Mesenteric fat pad (tissue), 1 donor: ENCODE measurements at places on chromosomes 2 and 18. TPM values are rescaled to one million over a fixed set of nuclear protein-coding genes. Genes with fewer than 3 reads are reported as not detected.

GRCh38 chr18:68699043-68699442, 15.9 kb downstream of the TMX3 start:
- no peak for DNase-seq

DNA sequence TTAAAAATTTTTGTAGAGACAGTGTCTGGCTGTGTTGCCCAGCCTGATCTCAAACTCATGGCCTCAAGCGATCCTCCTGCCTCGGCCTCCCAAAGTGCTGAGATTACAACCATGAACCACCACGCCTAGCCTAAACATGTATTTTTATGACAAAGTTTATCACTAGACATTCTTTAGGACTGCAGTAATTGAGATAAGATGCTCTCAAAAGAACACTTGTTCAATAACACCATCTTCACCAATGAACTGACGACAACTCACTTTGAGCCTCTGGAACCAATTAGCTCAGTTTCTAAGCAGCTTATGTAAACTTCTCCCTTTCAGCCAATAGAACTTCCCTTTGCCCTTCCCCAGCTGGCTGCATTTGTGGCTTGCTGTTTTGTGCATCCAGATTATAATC, 15.3 kb upstream of the PPP4R1 start:
- DNase-seq, result no peak

GRCh38 chr18:59353079-59353680, 5.9 kb downstream of the LMAN1 start:
- DNase-seq, result no peak

DNA sequence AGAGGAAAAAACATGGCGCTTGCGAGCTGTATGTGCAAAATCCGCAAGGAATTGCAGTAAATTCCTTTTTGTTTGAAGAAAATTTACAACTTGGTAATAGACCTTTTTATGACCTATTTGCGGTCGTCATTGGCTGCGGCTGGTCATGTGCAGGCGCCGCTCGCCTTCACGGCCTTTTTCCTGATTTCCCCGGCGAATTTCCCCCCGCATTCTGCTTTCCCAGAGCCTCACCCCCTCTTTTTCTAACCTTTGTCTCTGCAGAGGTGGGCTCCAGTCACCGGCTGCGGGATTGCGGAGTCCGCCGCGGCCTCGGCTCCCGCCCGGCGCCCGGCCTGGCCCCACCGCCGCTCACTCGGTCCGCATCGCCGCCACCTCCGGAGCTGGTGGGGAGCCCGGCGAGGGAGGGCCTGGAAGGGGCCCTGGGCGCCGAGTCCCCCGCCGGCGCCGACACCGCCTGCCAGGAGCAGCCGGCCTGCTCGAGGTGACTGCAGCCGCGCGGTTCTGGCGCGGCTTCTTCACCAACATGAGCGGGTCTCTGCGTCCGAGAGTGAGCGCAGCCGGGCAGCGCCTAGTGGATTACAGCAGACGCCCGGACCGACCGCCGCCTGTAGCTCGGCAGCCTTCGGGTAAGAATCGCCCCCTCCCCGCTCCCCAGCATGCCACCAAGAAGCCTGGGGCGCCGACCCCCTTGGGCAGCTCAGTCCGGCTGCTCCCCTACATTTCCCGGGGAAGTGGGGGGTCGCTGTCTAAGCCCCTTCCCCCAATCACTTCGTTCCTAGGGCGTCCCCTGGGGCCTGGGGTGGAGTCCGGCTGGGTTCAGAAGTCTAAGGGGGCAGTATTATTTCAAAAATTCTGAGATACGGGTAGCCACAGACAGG, 7.1 kb downstream of the HOXD8 start:
- peak; percentile 89 for DNase-seq

DNA sequence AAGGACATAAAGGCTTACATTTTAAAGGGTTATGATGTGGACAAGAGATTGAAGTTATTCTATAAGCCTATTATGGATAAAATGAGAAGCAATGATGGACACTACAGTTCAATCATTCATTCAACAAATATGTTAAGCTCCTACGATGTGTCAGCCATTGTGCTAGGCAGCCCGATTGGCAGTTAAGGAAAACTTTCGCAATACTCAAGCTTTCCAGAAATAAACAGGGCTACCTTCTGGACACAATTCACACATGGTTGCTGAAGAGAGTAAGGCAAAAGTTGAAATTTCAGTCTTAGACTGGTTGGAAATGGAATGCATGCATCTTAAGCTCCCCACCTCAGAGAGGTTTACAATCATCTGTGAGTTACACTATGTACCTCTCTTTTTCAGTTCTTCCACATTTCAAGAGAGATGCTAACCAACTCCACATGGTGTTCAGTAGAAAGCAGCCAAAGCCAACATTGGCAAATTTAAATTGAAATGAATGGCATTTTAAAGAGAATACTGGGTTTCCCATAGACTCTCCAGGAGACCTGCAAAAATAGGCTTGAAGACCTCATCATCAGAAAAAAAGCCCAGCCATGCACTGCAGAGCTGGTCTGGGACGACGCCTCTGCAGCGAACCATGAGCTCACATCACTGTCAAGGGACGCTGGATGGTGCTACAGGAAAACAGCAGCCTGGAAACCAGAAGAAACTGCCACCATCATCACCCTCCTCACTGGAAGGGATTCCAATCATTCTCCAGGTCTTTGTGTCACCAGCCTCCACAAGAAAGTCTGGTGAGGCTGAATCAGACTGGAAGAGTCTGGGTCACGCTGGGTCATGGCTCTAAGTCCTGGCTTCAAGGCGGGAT, 276.3 kb downstream of the AFF3 start:
- DNase-seq, result no peak

The ESPNL gene
- total RNA-seq, result 0.48 TPM

The HOXD1 gene
- 1.1 TPM for total RNA-seq

The SULT1C4 gene
- total RNA-seq, result 2.1 TPM

The GKN2 gene
- not detected for total RNA-seq
